CD4-positive, alpha-beta T cell treated with Interleukin-4 for 1 hour (primary cell): ENCODE measurements at places on chromosomes 2 and 18.

DNA sequence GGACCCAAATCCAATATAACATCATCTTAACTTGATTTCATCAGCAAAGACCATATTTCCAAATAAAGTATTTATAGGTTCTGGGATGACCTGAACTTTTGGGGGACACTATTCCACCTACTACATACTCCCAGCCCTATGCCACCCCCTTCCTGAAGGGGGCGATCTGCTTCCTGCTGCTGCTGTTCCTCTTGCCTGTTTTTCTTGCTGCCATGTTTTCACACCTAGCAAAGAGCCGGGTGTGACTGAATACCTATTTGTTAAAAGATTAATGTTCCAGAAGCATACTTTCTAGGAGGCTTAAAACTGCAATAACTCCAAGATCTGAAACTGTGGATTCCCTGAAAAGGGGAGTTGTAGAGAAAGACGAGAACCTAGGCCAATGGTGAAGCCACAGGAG lies 89.7 kb downstream of the ICOS start:
- no peak for DNase-seq

GRCh38 chr18:69948919-69949537 lies 1.4 kb upstream of the CD226 start:
- peak; percentile 62 for DNase-seq

- DNase-seq, result no peak
Observed at GRCh38 chr18:3452750-3453539, 3.0 kb downstream of the TGIF1 start.

DNA sequence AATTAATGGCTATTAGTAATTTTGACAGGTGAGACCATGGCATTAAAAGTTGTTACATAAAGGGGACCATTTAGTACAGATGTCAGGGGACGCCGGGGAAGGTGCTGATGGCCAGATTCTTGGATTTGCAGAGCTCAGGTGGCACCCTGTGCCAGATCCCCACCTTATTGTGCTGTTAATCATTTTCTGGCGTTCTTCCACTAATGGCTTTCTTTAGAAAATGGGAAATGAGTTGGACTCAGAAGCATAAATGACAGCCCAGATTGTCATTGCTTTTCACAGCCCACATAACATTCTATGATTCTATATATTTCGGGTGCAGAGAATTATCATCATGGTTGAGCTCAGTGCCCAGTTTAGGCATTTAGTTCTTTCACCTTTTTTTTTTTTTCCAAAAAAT lies 257.2 kb upstream of the TCF4 start:
- no peak for DNase-seq

DNA sequence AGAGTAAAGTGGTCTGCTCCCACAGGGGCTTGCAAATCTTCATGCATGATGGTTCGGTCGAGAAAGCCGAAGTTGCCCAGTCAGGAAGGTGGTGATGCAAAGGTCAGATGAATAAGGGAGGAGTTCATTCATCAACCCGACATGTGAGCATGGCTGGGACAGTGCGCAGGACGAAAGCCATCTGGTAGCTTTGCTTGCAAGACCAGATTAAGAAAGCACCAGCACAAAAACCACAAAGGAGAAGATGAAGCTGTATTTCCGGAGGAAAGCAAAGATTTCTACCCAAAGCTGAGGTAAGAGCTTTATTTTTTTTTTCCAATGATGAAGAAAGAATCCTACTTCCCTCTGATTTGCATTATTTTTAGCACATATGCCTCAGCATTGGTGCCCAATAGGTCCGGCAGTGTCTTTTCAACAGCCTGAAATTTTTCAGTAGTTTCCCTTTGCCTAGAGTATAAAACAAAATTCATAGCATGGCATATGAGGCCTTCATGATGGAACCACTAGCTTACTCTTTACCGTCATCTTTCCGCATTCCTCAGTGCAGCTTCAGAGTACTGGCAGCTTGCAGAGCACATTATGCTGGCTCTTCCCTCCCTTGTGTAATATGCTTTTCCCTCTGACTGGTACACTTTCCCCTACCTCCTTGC lies 112.0 kb upstream of the THOC1 start:
- DNase-seq, result no peak

DNA sequence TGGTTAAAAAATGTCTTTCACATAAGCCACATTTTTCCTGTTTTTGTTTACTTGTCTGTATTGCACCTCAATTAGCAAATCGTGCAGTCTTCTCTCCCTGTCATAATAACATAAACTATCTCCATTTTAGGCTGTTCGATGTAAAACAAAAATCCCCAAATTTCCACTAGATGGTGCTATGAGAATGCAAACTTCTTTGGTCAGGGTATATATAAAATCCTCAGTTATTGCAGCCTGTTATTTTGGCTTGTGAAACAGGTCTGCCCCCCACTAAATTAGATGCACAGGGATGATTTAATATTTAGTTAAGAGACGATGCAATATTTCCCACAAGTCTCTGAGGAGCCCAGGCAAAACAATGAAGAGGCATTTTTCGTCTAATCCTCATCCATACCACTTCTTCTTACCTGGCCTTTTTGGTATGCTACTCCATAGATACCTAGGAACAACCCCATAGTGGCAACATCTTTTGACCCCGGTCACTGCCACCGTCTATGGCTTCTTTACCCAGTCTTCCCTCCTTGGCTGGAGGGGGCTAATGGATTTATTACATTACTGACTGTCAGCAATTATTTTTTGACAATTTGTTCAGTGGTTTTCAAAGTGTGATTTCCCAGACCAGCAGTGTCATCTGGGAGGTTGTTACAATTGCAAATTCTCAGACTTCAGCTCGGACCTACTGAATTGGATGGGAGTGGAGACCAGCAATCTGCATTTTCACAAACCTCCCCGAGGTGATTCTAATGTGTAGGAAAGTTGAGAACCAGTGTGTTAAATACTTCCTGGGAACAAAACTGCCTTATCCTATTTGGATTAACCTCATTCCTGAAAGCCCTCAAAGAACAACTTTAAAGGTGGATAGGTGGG lies 117.4 kb upstream of the CWC22 start:
- no peak for DNase-seq

DNA sequence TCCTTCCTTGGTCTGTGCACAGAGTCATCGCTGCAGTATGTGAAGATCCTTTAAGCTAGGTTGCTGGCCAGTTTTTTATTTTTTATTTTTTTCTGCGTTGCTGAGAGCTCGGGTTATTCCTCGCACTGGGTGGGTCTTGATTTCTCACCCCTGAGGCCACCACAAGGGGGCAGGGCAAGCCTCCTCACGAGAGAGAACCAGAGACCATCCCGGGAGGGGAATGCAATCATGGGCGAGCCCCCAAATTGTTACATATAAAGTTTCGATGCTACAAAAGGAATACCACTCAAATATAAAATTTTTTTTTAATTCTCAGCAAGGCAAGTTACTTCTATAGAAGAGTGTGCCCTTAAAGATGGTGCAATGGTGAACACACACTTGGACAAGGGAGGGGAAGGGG lies 24.9 kb downstream of the HTR2B start:
- DNase-seq, result no peak

DNA sequence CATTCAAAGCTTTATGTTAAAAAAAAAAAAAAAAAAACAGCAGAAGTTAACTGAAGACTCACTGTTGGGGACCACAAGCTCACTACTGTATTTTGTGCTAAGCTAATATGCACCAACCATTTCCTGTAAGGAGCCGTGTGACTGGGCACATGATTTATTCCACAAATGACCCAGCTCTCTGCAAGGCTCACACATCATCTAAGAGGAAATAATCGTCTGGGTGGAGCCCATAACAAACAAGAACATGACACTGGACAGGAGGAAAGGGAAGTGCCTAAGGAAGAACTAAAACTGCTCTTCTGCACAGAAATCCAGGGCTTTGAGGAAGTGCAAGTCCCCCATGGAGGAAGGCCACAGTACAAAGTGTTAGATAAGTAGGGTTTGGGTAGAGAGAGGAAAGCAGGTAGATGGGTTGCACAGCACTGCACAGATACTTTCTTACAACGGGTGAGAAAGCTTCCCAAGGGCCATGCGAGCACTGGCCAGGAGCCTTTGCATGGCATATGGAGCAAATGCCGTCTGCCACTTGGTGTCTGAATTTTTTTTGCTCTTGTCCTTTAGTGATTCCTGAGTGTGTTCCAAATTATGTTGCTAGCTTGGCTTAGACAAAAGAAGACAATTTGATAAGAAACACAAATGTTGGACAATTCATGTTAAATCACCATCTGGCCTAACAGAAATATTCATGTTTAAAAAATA lies 24.4 kb downstream of the NFE2L2 start:
- peak; percentile 64 for DNase-seq

DNA sequence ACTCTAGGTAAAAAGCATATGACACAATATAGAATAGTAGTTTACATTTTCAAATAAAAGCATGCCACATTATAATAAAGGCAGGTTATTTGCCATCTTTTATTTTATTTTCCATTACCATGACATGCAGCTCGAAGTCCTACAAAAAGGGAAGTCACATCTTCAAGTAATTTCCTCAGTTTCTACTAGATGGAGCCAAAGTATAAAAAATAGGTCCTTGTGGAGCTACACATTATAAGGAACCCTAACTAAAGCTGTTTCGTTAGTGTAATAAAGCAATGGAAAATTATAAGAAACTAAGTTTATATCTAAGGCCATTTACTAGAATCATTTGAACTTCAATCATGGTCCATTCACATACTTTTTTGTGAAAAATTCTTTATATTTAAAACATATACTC lies 674.5 kb downstream of the KCNJ3 start:
- DNase-seq, result no peak

DNA sequence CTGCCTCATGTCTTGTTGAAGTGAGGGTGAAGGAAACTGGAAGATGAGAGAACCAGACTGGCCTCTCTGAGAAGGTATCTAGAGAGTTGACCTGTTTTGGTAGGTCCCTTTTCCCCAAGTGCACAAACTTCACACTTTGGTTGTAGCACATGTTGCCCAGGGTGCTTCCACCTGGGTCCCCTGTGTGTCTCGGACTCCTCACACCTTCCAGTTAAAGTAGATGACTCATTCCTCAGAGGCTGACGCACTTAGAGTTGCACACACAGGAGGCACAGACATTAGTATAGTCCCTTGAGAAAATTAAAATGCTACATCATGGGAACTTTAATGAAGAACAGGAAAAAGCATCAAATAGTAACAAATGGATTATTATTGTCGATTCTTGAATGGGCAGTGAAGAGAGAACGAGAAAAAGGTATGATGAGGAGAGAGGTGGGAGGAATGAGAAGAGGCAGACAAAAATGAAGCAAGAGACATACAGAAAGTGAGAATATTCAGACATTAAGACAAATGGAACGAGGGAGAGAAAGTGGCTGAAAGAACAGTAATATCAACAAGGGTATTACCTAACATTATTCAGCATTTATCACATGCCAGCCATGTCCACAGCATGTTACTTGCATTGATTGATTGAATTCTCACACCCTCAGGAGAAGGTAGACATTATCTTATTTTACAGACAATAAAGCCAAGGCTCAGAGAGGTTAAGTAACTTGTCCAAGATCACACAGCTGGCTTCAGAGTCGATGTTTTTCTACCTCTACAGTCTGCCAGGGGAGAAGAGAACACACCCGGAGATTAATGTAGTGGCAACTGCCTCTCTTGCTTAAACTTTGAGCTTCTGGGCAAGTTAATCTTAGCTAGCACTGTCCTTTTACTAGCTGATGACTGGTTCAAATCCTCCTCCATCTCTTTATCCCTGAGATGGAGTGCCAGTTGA lies 68.6 kb downstream of the FHOD3 start:
- no peak for DNase-seq

- no peak for DNase-seq
Observed at GRCh38 chr2:198973181-198973580, 484.6 kb downstream of the SATB2 start.

GRCh38 chr2:241863536-241863954 lies 4.9 kb upstream of the PDCD1 start:
- no peak for DNase-seq

DNA sequence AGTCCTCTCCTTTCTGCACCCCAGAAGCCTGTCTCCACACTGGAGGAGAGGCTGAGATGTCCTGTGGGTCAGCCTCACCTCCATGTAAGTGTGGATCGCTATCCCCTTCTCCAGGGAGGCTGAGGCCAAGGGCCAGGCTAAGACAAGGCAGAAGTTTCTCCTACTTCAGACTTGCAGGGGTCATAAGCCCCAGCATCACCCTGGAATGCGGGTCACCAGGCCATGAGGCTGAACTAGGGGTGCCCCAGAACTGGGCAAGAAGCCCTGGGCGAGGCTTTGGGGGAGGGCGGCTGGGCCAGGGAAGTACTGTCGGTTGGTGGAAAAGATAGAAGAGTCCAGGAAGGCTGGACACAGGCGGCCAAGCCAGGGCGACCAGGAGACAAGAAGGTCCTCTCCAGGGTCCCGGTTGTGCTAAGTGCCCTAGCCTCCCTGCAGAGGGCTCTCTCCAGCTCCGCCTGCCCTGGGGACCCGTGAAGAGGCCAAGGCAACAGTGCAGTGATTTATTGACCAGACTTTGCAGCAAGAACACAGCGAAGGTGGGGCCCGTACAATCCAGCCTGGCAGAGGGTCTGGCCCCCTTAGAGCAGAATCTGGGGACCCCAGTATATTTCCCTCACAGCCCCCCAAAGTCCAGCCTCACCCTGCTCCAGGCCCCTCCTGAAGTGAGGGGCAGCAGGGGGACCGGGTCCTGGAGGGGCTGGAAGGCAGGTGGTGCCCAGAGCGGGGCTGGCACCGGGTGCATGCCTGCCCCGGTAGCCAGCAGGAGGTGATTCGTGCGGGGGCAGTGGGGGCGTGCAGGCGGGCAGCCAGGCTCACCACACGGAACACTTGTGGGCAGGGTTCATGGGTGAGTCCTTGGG lies 8.1 kb downstream of the ECEL1 start:
- no peak for DNase-seq

GRCh38 chr2:129024796-129025195 lies 706.1 kb upstream of the HS6ST1 start:
- DNase-seq, result no peak

GRCh38 chr18:78208461-78208860 lies 771.2 kb upstream of the SALL3 start:
- DNase-seq, result no peak

DNA sequence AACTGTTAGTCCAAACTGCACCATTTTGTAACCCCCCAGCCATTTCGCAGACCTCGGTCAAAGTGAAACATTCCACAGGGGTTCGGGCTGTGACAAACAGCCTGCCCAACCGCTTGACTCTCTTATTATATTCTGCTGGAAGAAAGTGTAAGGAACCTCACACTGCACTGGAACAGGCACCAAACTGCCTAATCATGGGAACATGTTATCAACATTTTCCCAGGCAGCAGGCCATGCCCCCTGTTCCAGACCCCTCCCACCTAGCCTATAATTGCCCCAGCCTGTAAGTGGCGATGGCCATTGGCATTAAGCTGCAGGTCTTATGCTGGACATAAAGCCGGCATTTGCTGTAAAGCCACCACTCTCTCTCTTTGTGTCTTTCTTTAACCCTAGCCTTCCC lies 16.9 kb downstream of the LYG2 start:
- no peak for DNase-seq

DNA sequence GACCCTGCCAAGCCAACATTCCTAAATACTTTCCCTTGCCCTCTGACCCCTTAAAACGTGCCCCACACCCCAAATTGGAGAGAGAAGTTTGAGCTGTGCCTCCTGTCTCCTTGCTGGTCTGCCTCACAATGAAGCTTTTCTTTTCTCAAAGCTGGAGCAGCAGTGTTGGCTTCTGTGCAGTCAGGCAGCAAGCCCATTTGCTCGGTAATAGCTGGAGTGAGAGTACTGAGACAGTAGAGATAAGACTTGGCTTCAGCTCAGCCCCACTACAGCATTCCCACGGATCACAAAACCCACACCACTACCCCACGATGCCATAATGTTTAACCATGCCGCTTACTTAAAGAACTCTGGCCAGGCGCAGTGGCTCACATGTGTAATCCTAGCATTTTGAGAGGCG lies 73.0 kb downstream of the NCAPH start:
- no peak for DNase-seq

- no peak for DNase-seq
Observed at GRCh38 chr2:24022975-24023575, 13.2 kb downstream of the MFSD2B start.
